ENCODE measurements at places on chromosomes 2 and 18.

DNA sequence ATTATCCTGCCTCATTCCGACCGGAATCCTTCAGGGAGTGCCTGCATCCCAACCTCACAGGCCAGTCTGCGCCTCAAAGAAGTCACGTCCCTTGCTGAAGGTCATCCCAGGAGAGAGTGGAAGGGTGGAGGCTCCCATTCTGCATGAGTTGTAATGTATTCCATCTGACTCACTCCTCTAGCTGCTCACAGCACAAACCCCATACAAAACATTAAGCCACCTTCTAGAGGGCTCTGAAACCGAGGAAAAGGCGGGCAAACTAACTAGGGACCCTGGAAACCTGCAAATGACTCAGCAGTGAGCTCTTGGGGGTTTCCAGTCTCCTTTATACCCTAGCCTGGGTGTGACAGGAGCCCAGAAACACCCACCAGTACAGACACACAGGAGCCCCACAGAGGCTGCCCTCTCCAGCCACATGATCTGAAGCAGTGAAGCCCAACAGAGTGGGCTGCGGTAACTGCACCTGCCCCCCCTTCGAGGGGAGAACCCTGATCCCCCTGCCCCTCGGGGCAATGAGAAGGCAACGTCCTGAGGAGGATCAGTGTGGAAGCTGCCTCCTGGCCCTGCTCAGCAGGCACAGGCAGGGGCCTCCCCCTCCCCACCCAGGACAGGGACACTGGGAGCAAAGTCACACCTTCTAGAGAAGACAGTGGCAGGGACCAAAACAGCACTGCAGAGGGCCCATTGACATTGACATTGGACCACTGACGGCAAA, 69.3 kb upstream of the SNTG2 start:
- no peak for DNase-seq

DNA sequence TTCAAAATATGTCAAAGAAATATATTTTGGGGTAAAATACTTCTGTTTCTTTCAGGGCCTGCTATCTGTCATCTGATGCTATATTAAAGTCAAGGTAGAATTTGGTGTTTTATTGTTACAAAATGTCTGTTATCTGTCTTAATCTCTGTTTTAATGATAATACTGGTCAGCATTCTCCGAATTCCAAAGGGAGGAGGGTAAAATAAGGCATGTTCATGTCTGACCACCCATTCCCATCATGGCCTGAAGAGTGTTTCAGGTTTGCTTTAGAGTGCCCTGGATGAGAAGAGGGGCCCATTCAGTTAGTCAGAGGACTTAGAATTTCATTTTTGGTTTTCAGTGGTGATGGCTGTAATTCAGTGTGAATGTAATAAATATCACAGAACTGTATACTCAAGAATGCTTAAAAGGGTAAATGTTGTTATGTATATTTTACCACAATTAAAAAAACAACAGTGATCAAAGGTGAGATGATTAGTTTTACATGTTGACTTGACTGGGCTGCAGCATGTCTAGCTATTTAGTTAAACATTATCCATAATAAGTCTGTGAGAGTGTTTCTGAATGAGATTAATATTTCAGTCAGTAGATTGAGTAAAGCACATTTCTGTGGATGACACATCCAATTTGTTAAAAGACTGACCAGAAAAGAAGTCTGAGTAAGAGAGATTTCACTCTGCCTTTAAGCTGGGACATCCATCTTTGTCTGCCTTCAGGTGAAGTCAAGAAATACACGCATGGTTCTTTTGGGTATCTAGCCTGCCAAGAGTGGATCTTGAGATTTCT, 467.9 kb upstream of the SYT4 start:
- DNase-seq, result no peak

GRCh38 chr2:74865770-74866674, 32.1 kb downstream of the HK2 start:
- DNase-seq, result no peak

GRCh38 chr2:142425551-142425950, 294.7 kb upstream of the LRP1B start:
- no peak for DNase-seq

- DNase-seq, result no peak
Measured at GRCh38 chr2:23346029-23346428, 39.0 kb upstream of the KLHL29 start.

DNA sequence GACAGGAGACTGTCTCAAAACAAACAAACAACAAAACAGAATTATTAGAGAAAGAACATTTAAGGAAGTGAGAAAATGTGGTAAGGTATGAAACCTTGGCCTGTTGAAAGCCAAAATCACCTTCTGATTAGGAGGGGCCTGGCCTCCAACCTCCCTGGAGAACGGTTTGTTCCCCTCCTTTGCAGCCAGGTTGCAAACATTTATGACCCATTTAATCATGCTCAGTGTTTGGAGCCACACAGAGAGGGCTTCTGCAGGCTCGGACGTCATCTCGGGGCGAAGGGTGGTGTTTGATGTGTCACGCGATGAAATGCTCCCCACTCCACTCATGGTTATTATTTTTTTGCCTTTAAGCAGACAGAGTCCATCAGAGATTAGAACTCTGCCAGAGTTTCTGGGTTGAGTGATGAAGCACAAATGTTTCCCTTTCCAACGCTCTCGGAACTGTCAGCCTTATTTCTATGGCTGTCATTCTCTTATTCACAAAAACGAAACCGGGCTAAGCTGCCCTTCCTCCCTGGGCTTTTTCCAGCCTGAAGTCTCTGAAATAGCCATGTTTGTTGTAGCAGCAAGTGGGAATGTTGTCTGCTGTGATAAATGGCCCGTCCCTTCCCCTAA, 33.6 kb upstream of the ROCK2 start:
- no peak for DNase-seq

GRCh38 chr2:159228081-159228581, 58.4 kb downstream of the WDSUB1 start:
- no peak for DNase-seq

- no peak for DNase-seq
Measured at GRCh38 chr2:203059567-203060240, 45.0 kb downstream of the NBEAL1 start.

DNA sequence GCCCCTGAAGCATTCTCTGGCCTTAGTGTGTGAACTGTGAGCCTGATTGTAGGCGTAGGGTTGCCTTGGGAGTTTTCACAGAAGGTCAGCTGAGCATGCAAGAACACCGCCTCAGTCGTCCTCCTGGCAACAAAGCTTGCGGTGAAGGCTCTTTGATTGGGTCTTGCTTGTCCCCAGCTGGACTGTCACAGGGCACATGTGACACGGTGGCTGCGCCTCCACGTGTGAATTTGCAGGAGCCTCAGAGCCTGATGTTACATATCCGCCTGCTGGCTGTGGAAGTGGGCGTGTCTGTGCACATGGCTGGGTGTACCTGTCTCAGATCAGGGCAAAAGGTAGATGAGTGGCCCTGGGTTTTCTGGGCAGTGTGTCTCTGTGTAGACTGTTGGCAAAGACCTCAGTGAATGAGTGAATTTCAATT, 228.7 kb downstream of the HAUS1 start:
- no peak for DNase-seq

DNA sequence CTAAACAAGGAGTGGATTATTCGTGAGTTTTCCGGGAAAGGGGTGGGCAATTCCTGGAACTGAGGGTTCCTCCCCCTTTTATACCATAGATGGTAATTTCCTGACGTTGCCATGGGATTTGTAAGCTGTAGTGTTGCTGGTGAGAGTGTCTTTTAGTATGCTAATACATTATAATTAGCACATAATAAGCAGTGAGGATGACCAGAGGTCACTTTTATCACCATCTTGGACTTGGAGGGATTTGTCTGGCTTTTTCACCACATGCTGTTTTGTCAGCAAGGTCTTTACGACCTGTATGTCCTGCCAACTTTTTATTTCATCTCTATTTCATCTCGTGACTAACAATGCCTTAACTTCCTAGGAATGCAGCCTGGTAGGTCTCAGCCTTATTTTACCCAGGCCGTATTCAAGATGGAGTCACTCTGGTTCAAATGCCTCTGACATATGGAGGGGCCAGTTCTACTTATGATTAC, 124.8 kb upstream of the B3GNT2 start:
- no peak for DNase-seq

GRCh38 chr2:207123335-207123744, 42.4 kb downstream of the KLF7 start:
- peak; percentile 65 for DNase-seq

DNA sequence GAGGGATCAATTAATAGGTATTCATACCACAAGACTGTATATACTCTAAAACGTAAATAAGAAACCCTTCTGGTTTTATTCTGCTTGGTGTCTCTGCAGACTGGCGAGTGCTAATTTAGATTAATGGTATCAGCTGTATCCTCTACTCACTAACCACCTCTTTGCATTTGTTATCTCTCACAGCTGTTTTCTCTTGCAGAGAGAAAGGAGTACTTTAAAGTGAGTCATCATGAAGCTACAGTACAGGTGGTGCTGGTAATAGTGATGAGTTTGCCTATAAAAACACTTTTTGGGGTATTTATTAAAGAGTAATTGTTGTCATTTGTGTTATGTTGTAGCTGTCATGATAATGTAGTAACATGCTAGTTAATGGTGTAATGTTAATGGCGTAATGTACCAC, 147.7 kb downstream of the NETO1 start:
- DNase-seq, result no peak

GRCh38 chr2:32962690-32963089, 15.9 kb downstream of the LTBP1 start:
- DNase-seq, result no peak

GRCh38 chr2:70141902-70142589, 48.8 kb downstream of the C2orf42 start:
- no peak for DNase-seq

DNA sequence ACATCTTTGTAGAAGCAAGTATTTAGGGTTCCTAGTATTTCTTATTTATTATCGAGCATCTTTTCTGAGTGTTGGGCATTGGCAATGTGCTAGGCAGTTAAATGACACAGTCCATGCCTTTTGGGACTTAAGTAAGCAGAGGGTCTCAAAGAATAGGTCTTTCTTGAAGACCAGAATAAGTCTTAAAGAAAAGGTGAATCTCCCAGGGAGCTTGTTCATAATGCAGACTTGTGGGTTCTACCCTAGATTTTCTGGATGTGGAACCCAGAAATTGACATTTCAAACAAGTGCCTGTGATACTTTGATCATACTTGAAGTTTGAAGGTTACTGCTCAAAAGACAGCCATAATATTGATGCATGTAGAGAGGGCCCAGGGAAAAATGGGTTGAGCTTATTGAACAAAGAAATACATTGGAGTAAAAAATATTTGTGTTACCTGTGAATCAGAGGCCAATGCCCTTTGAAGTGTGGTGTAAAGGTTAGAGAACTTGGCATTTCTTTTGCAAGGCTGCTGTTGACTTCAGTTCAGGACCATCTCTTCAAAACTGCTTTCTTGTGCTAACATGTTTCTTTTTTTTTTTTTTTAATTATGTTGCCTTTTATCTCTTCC, 24.4 kb downstream of the RPL37A start:
- DNase-seq, result no peak

- DNase-seq, result no peak
Measured at GRCh38 chr2:29295845-29296244, 180.6 kb downstream of the CLIP4 start.

DNA sequence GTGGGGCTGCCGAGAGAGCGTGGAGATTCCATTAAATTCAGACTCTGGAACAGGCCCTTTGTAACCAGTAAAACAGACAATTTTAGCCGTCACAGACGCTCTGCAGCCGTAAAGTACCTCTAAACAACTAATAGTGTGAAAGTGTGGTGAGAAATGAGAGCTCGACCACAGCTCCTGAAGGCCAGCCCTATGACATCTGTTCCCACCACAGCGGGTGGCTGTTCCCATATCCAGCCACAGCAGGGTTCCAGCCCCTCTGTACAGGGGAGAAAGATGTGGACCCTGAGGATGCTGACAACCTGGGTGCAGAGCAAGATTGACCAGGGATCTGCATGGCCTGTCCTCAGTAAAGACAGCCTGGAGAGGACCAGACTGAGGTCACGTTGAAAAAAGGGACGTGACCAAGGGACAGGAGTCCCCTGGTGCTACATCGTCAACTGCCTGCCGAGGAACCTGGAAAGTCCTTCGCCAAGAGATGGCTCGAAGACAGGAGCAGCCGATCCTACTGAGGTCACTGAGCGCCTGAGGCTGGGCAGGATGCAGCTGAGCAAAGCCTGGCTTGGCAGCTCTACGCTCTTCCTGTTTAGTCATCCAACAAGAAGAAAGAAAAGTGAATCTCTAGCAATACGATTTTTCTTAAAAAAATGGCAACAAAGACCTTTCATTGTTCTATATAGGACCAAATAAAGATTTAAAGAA, 831.7 kb downstream of the RNF144A start:
- peak; percentile 40 for DNase-seq
